GM23338 (cell line): ENCODE measurements at places on chromosomes 5 and 9. TPM values are rescaled to one million over a fixed set of nuclear protein-coding genes. Genes with fewer than 3 reads are reported as not detected.

The CIZ1 gene
- total RNA-seq, result 48.2 and 61.4 TPM in 2 replicates

The CARD6 gene
- total RNA-seq, result 0.23 and 0.45 TPM in 2 replicates

DNA sequence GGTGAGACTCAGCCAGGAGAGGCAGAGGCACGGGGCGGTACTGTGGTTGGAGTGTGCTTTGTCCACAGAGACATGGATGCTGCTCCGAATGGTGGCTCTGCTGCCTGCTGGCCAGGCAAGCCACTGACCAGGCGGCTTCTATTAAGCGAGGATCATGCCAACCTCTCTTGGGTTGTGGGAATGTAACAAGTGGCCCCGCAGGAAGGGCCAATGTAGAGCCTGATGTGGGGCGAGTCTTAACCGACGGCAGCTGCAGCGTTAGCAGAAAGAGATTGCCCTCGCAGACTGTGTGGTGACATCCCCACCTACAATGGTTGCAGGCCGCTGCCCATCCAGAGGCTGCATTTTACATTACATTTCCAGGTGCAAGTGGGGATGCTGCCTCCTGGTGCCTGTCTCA is 46.6 kb upstream of the SLC25A51 start:
- H3K4me1 ChIP-seq, result no peaks in the 10 kb centered on the region
- DNase-seq, result peak; percentile 16
- no peaks in the 10 kb centered on the region; the same call in 1 of the 2 replicates for H3K36me3 ChIP-seq
- H3K27ac ChIP-seq, result no peak overlapping the region
- H3K4me3 ChIP-seq, result no peak overlapping the region

- H3K27ac ChIP-seq, result no peak overlapping the region
- peaks cover 29% of the 10 kb centered on the region for H3K27me3 ChIP-seq
- DNase-seq, result no peak
- no peak overlapping the region for H3K4me3 ChIP-seq
- H3K4me1 ChIP-seq, result peaks cover 6% of the 10 kb centered on the region; the same call in 1 of the 2 replicates
- H3K36me3 ChIP-seq, result no peaks in the 10 kb centered on the region
Measured at GRCh38 chr9:93180938-93181337, 3.0 kb upstream of the WNK2 start.

DNA sequence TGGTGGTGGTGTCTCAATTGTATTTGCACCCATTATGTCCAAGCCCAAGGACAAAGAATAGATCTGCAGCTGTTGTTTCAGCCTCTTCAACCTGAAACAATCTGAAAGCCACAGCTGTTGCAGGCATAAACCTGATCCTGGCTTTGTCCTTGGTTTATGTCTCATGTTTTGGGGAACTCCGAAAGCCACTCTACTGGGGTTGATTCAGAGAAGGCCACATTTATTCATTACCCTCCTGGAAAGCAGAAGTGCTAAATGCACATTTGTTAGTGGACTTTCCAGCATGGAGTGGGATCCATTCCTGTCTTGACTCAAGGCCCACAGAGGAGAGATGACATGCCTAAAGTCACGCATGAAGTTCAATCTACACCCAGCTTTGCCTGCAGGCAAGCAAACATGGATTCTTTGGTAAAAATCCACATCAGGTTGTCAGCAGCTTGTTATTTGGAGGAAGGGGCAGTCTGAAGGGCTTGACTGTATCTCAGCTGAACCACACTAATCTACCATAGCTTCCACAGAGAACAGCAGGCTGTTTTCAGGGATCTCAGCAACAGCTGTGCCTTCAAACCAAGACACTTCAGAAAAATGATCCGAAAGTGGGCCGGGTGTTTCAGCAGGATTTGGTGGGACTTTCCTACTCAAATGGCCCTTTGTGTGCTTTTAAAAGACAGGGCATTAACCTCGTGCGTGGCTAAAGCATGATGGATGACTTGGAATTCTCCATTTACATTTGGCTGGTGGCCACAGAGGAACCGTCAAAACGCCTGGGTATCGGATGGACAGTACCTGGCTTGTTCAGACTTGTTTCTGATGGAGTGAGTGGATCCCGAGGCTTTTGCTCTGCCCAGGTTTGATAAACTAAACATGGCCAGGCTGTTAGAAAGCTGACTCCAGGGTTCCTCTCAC is 36.2 kb upstream of the ADAM19 start:
- no peak for DNase-seq
- no peak overlapping the region for H3K4me3 ChIP-seq
- H3K27ac ChIP-seq, result no peak overlapping the region
- no peaks in the 10 kb centered on the region for H3K27me3 ChIP-seq

GRCh38 chr9:83642793-83643192 is 19.9 kb downstream of the IDNK start:
- H3K4me3 ChIP-seq, result no peak overlapping the region
- H3K27ac ChIP-seq, result no peak overlapping the region
- H3K36me3 ChIP-seq, result no peaks in the 10 kb centered on the region
- DNase-seq, result peak; percentile 17

GRCh38 chr9:135394131-135394530 is 85.5 kb upstream of the PPP1R26 start:
- H3K27me3 ChIP-seq, result no peaks in the 10 kb centered on the region
- H3K36me3 ChIP-seq, result no peaks in the 10 kb centered on the region
- H3K4me1 ChIP-seq, result no peaks in the 10 kb centered on the region
- DNase-seq, result no peak
- H3K4me3 ChIP-seq, result no peak overlapping the region

GRCh38 chr5:59685793-59686192 is 207.7 kb downstream of the PDE4D start:
- no peaks in the 10 kb centered on the region for H3K27me3 ChIP-seq
- no peak for DNase-seq
- H3K4me1 ChIP-seq, result no peaks in the 10 kb centered on the region
- H3K27ac ChIP-seq, result no peak overlapping the region
- H3K4me3 ChIP-seq, result no peak overlapping the region
- no peaks in the 10 kb centered on the region for H3K36me3 ChIP-seq

DNA sequence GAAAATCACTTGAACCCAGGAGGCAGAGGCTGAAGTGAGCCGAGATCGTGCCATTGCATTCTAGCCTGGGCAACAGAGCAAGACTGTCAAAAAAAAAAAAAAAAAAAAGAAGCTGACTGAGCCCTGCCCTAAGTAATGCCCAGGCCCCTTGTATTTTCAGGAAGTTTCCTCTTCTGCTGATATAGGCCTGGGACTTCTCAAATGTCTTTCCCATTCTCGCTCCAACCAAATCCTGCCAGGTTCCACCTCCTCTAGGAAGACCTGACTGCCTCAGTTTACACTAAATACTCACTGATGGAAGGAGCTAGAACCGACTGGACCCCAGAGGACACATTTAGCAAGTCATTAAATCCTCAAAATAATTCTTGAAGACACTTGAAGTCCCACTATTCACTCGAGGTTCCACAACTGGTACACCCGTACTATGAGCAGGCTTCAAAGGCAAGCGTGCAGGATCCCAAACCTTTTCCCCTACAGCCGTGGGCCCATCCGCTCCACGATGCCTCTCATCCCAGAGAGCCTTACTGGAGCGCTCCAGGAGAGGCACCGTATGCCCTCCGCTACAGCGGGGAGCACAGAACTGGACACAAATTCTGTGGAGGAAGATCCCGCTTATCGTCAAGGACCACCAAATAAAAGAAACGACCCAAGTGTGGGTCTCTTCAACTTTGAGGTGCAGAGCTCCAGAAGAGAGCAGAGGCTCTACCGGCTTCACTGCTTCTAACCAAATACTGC is 676 bp downstream of the NOL6 start:
- H3K36me3 ChIP-seq, result peaks cover 9% of the 10 kb centered on the region
- H3K27ac ChIP-seq, result no peak overlapping the region
- peak overlapping the region; percentile 96 for H3K4me3 ChIP-seq

DNA sequence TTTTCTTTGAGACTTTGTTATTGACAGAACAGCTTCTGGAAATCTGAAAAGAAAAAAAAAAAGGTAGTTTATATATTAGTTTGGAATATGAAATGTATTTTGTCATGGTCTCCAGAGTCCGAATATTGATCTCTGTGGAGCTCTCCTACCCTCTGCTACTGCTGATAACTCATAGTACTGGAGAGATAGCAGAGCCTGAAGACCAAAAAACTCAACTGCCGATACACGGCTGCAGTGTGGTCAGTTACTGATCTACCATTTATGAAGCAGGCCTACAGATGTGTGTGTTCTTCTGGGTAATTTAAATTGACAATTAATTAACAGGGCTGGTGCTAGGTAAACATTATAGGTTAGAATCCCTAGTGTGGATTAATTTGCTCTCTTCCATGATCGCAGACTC is 3.8 kb upstream of the FAM120A start:
- H3K27me3 ChIP-seq, result no peaks in the 10 kb centered on the region
- no peak overlapping the region for H3K27ac ChIP-seq
- no peak overlapping the region for H3K4me3 ChIP-seq
- H3K4me1 ChIP-seq, result peaks cover 7% of the 10 kb centered on the region

- DNase-seq, result no peak
- H3K27ac ChIP-seq, result 0 out of 2 replicates have a peak overlapping the region, but pooled peaks have one; percentile 8
- no peaks in the 10 kb centered on the region for H3K36me3 ChIP-seq
- peaks cover 18% of the 10 kb centered on the region for H3K27me3 ChIP-seq
Measured at GRCh38 chr9:111662576-111663300, 1.3 kb downstream of the GNG10 start.

GRCh38 chr5:142178651-142179050 is 70.1 kb downstream of the NDFIP1 start:
- H3K27me3 ChIP-seq, result no peaks in the 10 kb centered on the region
- DNase-seq, result no peak
- H3K36me3 ChIP-seq, result no peaks in the 10 kb centered on the region; the same call in 1 of the 2 replicates
- H3K4me3 ChIP-seq, result no peak overlapping the region
- H3K27ac ChIP-seq, result no peak overlapping the region

GRCh38 chr9:4152876-4153275 is 147.0 kb downstream of the GLIS3 start:
- DNase-seq, result no peak
- H3K4me1 ChIP-seq, result peaks cover 15% of the 10 kb centered on the region; the same call in 1 of the 2 replicates

DNA sequence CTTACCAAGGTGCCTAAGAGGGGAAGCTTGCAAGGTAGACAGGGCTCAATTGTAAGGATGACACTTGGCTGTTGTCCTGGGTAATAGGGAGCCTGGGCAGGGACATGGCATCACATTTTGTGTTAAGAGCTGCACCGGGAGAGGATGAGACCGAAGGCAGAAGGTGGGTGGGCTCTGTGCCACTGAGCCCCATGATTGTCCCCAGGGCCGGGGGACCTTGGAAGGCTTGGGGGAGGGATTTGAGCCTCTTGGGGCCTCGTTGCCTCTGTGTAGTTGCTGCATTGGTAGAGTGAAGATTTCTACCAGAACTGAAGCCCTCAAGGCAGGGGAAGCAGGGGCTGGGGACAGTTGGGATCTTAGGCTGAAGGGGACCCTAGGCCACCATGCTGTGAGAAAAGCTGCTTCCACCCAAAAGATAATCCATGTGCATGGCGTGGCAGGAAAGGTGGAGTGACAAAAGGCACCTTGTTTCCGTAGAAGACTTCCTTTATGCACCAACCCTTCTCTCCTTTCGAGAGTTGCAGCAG is 11.9 kb downstream of the FGF18 start:
- DNase-seq, result no peak
- no peaks in the 10 kb centered on the region for H3K36me3 ChIP-seq
- no peaks in the 10 kb centered on the region for H3K27me3 ChIP-seq
- peaks cover 3% of the 10 kb centered on the region; the same call in 1 of the 2 replicates for H3K4me1 ChIP-seq
- no peak overlapping the region for H3K4me3 ChIP-seq

- DNase-seq, result no peak
- H3K4me3 ChIP-seq, result no peak overlapping the region
- H3K4me1 ChIP-seq, result no peaks in the 10 kb centered on the region
- no peaks in the 10 kb centered on the region for H3K27me3 ChIP-seq
- peaks cover 19% of the 10 kb centered on the region for H3K36me3 ChIP-seq
Measured at GRCh38 chr9:131167146-131167692, 41.8 kb downstream of the NUP214 start.

DNA sequence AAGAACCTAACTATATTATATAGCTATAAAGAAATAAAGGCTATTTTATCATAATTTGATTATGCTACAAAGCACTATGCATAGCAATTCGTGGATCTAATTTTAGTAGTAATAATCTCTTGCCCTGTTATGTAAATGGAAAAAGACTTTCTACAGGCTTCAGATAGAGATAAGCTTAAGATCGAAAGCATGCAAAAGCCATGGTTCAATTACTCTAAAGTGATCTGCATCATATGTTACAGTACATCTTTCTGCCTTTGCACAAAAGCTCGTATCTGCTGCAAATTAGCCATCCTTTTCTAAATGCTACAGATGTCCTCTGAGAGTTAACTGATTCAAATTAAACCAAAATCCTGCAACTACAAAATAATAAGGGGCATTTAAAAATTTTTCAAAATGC is 234.8 kb upstream of the TMEM161B start:
- H3K4me3 ChIP-seq, result no peak overlapping the region
- no peak overlapping the region for H3K27ac ChIP-seq
- H3K4me1 ChIP-seq, result peaks cover 10% of the 10 kb centered on the region
- DNase-seq, result no peak
- H3K36me3 ChIP-seq, result no peaks in the 10 kb centered on the region

- H3K27ac ChIP-seq, result no peak overlapping the region
- peak; percentile 25 for DNase-seq
- no peaks in the 10 kb centered on the region for H3K4me1 ChIP-seq
- no peak overlapping the region for H3K4me3 ChIP-seq
Measured at GRCh38 chr9:31210978-31211570, 1173.4 kb upstream of the ACO1 start.

DNA sequence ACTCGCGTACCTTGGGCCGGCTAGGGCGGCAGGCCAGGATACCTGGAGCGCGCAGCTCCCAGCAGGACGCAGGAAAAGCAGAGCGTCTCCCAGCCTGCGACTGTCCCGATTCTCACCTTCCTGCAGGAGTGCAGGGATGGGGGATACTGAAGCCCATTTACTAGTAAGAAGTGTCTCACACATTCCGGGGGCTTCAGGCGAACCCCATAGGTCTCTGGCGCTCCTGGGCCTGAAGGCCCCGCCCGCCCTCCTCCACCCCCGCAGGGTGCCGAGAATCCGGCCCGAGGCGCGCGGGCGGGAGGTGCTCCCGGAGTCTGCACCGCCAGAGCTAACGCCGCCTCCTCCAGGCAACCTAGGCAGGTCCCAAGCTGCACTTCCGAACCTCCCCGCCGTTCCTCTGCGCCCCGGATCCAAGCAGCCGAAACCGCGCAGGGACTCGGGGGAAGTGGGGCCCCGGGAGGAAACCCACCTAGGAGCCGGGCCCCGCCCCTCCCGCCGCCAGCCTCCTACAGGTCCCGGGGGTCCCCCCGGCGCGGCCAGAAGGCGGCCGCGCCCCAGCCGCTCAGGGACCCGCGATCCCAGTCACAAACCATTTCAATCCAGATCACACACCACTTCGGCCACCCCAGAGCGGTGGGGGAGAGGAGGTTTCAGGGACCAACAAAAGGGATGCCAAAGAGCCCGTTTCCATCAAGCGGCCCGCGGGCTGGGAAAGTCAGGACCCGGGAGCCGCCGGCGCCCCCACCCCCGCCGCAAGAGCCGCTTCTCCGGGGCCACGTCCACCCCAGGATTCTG is 1.2 kb downstream of the ROR2 start:
- no peaks in the 10 kb centered on the region for H3K36me3 ChIP-seq
- no peak overlapping the region for H3K27ac ChIP-seq
- H3K4me1 ChIP-seq, result peaks cover 41% of the 10 kb centered on the region
- peak overlapping the region; percentile 94 for H3K4me3 ChIP-seq
- DNase-seq, result peak; percentile 88
- H3K27me3 ChIP-seq, result peaks cover 57% of the 10 kb centered on the region

DNA sequence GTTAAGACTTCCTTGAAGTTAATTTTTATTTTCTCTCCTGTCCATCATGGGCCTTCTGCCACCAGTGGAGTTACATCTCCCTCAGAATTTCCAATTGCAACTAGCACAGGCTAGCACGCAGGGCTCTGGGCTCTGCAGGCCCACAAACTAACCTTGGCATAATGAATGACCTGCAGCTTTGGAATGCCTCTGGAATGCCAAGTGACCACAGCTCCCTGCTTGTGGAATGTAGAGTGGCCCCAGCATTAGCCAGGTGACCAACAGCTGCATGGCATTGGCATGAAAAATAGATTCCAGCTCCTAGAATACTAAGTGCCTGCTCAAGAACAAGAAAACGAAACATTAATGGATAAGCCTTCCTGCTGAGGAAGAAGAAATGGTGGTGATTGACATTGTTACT is 726.1 kb downstream of the BRINP1 start:
- H3K4me3 ChIP-seq, result no peak overlapping the region
- H3K27ac ChIP-seq, result no peak overlapping the region; the same call in 1 of the 2 replicates
- H3K36me3 ChIP-seq, result no peaks in the 10 kb centered on the region
- H3K27me3 ChIP-seq, result no peaks in the 10 kb centered on the region
- DNase-seq, result peak; percentile 79
